ENCODE measurements at places on chromosomes 12 and 14. TPM values are rescaled to one million over a fixed set of nuclear protein-coding genes. Genes with fewer than 3 reads are reported as not detected.

Gene CPNE6
- total RNA-seq, result not detected

Gene NOPCHAP1
- total RNA-seq, result 8.4 TPM

GRCh38 chr12:2408262-2408661 lies 355.5 kb downstream of the CACNA1C start:
- no peak overlapping the region for H3K27ac ChIP-seq
- no peaks in the 10 kb centered on the region for H3K4me1 ChIP-seq
- no peaks in the 10 kb centered on the region for H3K36me3 ChIP-seq
- no peak for DNase-seq
- no peaks in the 10 kb centered on the region for H3K27me3 ChIP-seq

- no peaks in the 10 kb centered on the region for H3K27me3 ChIP-seq
- no peak for DNase-seq
- no peak overlapping the region for H3K4me3 ChIP-seq
- no peak overlapping the region for H3K27ac ChIP-seq
- no peaks in the 10 kb centered on the region for H3K4me1 ChIP-seq
- no peaks in the 10 kb centered on the region for H3K36me3 ChIP-seq
Measured at GRCh38 chr12:87259391-87259790, 769.8 kb downstream of the C12orf50 start.

- H3K27ac ChIP-seq, result no peak overlapping the region
- H3K4me3 ChIP-seq, result no peak overlapping the region
- no peaks in the 10 kb centered on the region for H3K4me1 ChIP-seq
- DNase-seq, result no peak
Measured at GRCh38 chr12:42410340-42410739, 84.4 kb downstream of the PPHLN1 start.

DNA sequence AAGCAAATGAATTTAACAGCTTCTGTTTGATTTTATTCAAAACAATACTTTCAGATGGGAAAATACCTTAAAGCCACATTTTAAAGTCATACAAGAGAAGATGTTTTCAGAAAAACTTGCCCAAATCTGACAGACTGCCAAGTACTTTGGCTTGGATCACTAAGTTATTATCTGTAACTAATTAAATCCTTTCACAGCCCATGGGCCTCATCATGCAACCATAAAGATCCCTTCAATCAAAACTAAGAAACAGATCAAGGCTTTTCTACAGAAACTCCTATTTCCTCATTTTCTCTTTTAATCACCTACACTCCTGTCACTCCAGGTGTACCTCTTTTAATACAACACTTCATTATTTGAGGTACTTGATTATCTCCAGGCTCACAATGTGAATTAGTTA lies 28.1 kb downstream of the BLTP3B start:
- no peak for DNase-seq
- peaks cover 7% of the 10 kb centered on the region for H3K4me1 ChIP-seq
- H3K4me3 ChIP-seq, result no peak overlapping the region
- no peaks in the 10 kb centered on the region for H3K36me3 ChIP-seq
